ENCODE measurements at places on chromosomes 11 and 22.

- no peak for DNase-seq
Measured at GRCh38 chr11:72228844-72229231, 4.3 kb downstream of the INPPL1 start.

GRCh38 chr11:38155856-38156255, 1557.8 kb upstream of the RAG2 start:
- no peak for DNase-seq

GRCh38 chr11:27296497-27296896, 66.5 kb downstream of the CCDC34 start:
- no peak for DNase-seq

DNA sequence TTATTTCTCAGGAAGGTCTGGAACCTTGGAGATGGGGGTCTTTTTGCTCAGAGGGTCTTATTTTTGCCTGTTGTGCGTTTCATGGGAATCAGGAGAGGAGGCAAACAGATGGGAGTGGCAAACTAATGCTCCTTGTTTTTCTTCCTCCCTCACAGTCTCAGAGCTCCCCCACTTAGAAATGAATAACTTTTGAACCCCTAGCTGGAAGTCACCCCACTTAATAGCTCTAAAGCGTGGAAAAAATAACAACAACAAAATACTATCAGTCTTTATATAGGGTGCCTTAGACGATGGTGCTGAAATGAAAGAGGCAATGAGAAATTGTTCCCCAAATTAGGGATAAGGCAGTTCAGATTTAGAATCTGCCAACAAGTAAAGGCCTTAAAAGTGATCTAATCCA, 76.8 kb upstream of the BDNF start:
- DNase-seq: no peak

- no peak for DNase-seq
Measured at GRCh38 chr11:69385832-69386427, 92.0 kb downstream of the MYEOV start.

DNA sequence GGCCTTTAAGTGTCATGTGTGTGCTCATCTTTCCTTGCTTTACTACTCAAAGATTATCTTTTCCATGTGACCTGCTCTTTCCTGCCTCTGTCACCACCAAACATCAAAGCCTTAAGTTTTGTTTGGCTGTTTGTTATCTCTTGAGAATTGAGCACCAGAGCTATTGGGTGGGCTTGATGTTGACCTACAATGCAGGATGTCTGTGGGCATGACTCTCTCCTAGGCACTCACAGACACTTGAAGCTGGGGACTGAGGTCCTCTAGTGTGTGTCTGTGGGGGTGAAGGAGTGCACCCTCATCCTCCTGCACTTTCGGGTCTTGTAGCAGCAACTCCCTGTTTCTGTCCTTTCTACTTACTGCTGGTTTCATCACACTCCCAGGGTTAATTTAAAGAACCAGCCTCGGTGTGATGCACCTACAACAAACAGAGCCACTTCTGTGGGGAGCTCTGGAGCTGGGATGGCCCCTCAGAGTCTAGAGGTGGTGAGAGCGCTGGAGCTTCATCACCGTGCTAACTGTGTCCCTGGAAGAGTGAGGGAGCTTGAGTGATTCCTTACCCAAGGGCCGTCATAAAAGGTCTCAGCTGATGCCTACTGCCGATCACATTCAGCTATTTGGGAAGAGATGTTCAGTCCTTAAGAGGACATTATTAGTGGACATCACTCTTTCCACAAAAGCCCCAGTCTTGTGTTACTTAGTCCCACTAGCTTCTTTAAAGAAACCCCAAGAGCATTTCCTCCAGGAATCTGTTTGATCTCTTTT, 56.3 kb downstream of the LRRC74B start:
- DNase-seq: no peak

DNA sequence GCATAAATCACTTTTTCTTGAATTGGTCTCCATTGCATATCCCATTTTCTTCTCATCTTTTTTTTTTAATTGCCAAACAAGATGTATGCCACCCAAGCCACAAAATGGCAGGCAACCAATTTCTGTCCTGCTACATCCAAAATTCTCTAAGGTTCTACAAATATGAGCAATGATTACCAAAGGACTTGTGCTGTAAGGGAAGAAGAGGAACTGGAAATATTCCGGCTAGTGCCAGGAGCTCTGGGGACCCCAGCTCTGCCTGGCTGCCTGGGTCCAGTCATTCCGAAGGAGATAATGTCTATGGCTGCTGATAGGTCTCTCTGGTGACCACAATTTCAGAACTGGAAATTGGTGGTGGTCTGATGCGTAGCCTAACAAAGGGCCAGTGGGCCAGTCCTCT, 17.1 kb upstream of the SNX32 start:
- DNase-seq: no peak

DNA sequence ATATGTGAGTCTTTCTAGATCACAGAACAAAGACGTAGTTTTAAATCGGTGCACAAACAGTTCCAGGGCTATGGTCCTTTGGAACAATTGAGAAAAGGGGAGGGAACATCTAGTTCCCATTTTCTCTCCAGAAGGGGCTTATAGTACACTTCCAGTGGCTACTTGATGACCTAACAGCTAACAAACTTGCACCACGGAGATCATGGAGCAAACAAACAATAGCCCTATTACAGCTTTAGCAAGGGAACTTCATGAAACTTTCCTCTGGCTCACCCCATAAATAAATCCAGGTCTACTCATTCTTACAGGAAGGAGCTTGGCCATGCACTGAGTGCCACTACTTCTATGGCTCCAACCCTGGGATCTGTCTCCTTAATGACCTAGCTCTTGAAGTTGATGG, 8.3 kb upstream of the FOLR2 start:
- no peak for DNase-seq

- DNase-seq: no peak
Measured at GRCh38 chr11:31652528-31652927, 143.0 kb downstream of the ELP4 start.

DNA sequence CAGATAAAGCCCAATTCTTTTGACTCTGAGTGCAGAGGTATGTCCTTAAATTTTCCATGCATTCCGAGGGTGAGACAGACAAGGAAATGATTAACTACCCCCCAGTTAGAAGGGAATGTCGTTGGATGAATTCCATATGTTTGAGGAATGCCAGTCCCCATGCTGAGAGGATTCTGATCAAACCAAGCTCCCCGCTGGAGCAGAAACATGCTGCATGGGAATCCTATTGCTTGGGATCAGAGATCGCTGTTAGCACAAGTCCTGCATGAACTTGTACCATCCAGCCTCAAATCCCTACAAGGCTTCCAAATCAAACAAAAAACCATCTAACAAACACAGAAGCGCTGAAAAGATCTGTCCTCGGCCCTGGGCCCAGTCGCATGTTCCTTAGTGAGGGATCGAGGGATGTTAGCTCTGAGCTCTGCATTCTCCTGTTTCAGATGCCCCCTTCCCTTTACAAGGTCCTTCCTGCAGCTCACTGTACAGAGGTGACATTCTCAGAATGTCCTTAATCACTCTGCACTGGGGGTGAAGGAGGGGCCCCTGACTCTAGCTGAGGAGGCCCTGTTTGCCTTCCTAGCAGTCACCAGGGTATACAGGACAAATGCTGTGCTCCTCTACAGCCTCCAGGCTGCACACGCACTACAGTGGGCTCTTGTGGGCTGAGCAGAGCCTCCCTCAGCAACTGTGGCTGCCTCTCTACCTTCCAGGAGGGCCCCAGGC, 353.4 kb downstream of the TENM4 start:
- DNase-seq: no peak

DNA sequence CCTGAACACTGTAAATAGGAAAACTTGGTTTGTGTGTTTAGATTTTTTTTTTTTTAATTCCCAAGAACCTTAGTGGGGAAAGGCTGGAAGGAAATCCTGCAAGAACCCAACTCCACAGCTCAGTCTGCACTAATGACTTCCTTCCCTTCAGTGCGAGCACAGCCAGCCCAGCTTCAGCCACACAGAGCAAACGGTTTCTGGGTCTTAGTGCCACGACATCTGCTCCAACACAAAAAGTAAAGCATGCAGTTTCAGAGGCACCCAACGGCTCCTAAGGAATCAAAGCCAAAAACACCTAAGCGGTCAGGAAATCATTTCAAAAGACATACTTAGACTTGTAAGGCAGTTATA, 236.1 kb downstream of the TTC28 start:
- DNase-seq: no peak

GRCh38 chr11:67117672-67118180, 1.3 kb upstream of the KDM2A start:
- DNase-seq: no peak

GRCh38 chr11:77093987-77094840, 8.4 kb upstream of the OMP start:
- no peak for DNase-seq

- no peak for DNase-seq
Measured at GRCh38 chr11:108289699-108290098, 66.8 kb downstream of the ATM start.

DNA sequence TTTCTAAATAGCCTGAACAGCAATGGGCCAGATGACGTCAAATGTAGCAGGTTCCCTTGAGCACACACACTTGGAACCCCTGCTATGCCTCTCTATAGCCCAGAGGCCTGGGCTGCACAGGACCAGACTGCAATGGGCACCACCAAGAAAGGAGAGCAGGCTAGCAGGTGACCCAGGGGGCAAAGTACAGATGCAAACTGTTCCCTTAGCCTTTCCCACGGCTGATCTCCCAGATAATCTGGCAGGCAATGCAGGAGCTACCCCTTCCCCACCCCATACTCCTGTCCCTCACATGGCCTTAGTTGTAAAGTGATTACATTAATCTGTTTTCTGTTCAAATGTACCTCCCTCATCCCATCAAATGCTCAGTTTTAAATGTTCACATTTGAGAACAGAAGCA, 41.3 kb downstream of the SMCO4 start:
- DNase-seq: no peak

- DNase-seq: peak; percentile 45
Measured at GRCh38 chr22:18110194-18110953, at the start of gene TUBA8. TSS of gene TUBA8 (plus strand) at chr22:18110809. CDS start at chr22:18110866, 57 bp downstream.

DNA sequence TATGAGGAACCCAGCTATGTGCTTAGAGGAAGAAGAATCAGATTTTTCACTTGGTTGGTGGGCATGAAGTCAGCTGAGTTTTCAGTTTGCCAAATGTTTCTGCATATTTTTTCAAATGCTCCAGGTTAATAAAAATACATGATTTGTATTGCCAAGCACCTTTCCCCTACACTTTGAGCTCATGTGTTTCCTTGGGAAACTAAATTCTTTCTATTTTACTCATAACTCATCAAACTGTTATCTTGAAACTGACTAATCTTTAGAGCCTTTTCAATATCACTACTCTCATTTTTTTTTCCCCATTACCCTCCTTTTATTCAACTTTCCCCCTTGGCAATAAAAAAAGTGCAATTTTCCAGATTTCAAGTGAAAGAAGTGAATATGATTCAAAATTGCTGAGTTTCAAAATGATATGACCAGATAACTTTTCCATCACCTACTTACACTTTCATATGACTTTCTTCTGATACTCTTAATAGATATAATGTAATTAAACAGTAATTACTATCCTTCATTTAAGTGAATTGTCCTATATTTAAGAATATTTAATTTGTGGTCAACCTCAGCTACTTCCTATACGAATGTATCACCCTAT, 91.9 kb upstream of the SOX6 start:
- DNase-seq: no peak

DNA sequence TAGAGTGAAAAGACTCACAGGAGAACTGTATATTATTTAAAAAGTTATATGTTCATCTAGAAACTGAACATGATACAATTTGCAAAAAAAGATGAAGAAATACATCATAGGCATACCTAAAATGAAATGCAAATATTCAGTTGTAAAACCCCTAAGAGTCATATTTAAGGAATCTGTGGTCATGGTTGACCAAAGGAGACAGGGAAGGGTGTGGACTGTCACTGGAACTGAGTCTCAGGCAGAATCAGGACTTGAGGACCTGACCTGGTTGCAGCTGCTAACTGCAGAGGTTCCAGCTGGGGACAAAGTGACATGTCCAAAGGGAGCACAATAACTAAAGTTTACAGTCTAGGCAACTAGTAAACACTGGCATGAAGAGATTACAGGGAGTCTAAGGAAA, 211.3 kb upstream of the RAG2 start:
- DNase-seq: no peak

GRCh38 chr11:3050386-3051195, 6.6 kb downstream of the CARS1 start:
- no peak for DNase-seq
